ENCODE measurements at places on chromosomes 2 and 18.

DNA sequence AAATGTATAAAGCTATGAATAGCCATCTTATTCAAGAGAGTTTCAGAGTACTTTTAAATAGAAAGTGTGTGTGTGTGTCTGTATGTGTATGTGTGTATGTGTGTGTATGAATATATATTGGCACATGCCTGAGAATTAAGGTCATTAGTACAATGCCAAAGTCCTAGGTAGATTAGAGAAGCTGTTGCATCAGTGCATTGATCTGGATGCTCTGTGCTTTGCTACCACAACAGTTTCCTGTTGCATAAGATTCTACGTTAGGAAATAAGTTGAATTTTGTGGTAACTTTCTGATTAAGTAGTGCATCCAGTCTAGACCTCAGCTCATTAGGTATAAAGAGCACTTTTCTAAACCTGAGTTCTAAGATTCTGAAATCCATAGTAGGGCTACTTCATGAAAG is 1102.8 kb upstream of the KLHL29 start:
- no peak for DNase-seq

DNA sequence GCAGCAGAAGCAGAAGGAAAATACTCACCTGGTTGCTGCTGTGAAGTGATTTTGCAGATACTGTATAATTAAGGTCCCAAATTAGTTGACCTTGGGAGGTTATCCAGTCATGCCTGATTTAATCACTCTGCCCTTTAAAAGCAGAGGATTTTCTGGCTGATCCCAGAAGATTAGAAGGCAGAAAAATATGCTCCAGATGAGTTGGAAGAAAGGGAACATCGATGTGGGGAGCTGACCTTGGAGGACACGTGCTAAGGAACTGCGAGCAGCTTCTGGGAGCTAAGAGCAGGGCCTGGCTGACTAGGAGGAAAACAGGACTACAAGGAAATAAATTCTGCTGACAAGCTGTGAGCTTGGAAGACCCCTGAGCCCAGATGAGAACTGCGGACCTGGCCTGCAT is 13.3 kb upstream of the DYM start:
- DNase-seq = no peak

GRCh38 chr2:6881046-6881445 is 3.5 kb downstream of the RSAD2 start:
- DNase-seq = no peak

- no peak for DNase-seq
These were observed 687.6 kb upstream of the HS6ST1 start for GRCh38 chr2:129006135-129006886.

DNA sequence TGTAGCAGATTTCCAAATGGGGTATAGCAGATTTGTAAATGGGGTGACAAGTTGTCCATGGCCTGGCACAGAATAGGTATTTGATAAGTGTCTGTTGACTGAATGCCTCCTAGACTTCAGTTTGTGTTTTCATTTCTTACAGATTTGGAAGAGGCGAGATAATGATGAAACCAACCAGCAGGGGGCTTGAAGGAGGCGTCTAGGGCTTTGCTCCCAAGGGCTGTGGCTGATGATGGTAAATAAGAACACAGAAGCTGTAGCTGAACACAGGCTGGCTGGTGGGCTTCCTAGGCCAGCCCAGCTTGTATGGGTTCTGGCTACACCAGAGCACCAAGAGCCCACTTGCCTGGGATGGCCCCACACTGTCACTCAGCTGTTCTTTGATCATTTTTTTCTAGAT is 19.4 kb downstream of the SFTPB start:
- no peak for DNase-seq

DNA sequence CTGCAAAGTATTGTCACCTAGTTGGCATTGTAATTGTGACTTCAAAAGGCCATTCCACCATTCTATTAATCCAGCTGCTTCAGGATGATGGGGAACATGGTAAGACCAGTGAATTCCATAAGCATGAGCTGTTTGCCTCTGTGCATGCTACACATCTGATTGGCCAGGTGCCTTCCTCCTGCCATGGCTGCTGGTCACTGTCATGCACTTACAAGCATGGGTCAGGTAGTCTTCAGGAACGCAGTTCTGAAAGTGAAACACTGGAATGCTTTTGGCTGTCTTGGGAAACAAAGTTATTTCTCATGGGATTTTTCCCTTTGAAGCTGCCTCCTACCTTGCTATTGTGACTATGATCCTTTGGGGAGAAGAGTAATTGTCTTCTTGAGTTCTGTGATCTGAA is 267.6 kb downstream of the GBX2 start:
- no peak for DNase-seq

GRCh38 chr2:160507046-160507407 is 13.4 kb upstream of the RBMS1 start:
- DNase-seq = no peak

DNA sequence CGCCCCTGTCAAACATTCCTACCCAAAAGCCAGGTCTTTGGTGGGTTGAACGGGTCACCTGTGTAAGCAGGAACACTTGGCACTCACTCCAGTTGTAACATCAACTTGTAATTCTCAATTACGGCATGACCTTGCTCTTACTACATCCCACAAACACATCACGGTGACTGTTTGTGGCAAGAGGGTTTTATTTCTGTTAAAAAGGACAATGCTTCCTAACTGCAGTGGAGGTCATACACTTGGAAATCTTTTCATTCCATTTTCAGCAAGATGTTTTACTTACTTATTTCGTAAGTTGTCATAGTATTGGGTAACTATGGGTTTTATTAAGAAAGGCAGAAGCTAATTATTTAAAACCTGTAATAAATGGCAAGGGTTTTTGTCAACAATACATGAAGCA is 126.1 kb downstream of the ZNF516 start:
- DNase-seq = no peak

- no peak for DNase-seq
These were observed 75.7 kb downstream of the CHST9 start for GRCh38 chr18:27109451-27109850.

DNA sequence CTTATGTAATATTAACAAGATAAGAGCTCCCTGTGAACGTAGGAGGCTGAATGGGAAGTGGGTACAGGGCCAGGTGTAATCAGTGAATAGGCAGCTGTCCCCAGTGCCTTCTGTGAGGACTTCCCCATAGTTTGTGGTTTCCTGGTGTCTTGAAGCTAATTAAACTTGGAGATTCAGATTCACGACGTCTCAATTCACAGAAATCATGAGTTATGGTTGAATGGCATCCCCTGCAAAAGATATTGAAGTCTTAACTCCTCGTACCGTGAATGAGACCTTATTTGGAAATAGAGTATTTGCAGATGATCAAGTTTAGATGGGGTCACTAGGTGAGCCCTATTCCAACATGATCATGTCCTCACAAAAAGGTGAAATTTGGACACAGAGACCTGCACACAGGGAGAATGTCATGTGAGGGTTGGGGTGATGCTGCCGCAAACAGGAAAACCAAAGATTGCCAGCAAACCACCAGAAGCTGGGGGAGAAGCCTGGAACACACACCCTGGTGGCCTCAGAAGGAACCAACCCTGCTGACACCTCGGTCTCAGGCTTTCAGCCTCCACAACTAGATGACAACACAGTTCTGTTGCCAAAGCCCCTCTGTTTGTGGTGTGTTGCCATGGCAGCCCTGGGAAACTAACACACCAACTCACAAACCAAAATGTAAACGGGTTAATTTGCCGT is 13.2 kb downstream of the ARL4C start:
- no peak for DNase-seq

GRCh38 chr18:13463526-13464210 is 245.1 kb downstream of the LDLRAD4 start:
- no peak for DNase-seq

DNA sequence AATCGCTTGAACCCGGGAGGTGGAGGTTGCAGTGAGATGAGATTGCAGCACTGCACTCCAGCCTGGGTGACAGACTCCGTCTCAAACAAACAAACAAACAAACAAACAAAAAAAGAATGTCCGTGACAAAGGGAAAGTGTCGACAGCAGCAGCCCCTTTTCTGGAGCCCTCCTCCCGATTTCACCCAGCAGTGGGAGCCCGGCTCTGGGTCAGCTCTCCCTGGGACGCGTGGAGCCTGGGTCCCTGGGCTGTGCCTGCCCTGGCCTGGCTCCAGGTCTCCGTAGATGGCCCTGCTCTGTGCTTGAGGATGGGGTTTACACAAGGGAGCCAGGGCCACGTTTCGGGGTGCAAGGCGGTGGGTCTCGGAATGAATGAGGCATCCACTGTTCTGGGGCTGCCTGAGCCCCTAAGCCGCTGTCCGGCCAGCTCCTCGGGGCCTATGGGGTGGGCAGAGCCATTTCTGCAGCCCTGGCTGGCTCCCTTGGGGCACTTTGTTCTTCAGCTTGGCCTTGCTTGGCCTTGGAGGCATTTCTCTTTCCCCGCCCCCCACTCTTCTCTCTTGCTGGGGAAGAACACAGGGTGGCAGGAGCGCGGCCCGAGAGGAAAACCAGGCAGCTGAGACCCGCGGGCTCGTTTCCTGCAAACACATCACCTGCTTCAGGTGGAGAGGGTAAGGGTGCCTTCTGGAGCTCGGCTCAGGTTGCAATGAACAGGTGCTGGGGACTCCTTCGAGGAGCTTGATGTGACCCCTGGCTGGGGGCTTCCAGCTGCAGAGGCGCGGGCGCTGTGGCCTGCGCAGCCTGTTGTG is 29.1 kb downstream of the RTP5 start:
- no peak for DNase-seq

DNA sequence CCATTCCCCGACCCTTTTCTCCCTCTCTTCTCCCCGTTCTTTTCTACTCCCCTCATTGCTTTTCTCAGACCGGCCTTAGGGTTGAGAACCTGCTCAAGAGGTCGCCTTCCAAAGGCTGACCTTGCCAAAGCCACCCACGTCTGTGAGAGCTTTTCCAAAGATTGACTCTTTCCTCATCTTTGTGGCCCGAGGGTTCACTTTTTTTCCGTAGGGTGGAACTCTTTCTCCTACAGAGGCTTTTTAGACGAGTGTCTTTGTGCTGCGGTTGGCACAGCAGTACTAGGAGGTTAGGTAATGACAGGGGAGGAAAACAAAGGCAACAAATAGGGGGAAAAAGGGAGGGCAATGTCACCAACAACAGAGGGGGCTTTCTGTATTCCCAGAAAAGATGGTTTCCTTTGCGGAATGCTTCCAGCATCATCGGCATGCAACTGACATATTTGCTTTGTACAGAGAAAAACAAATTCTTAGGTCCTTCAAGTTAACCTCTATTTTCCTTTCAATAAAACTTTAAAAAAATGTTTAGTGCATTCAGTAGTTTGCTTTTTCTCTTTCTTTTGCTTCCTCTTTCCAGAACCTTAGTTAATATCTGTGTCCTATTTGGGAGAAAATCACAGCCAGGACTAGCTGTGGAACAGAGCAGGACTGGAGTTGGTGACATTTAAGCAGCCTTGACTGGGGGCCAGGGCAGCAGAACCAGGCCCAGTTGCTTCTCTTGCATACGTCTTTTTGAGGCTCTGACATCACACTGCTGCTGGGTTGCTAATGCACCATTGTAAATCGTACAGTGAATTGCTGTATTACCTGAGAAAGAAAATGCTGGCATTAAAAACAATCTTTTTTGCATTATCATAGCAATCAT is 188.1 kb upstream of the FANCL start:
- no peak for DNase-seq

DNA sequence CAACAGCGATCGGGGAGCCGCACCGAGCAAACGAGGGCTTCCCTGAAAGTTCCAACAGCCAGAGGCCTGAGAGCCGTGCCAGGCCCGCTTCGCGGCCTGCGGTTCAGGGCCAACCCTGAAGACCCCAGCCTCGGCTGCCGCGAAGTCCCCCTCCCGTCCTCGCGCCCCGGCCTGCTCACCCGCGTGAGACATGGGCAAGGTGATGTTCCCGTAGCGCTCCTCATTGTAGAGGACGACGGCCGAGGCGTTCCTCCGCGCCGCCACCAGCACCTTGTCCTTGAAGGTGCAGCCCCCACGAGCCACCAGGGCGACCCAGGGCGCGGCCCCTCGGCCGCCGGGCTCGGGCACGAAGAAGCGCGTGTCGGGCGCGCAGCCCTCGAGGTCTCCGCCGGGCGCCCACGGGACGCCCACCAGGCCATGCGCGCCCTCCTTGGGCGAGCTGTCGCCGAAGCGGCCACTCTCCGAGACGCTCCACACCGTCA is 510 bp downstream of the RNF149 start:
- no peak for DNase-seq

DNA sequence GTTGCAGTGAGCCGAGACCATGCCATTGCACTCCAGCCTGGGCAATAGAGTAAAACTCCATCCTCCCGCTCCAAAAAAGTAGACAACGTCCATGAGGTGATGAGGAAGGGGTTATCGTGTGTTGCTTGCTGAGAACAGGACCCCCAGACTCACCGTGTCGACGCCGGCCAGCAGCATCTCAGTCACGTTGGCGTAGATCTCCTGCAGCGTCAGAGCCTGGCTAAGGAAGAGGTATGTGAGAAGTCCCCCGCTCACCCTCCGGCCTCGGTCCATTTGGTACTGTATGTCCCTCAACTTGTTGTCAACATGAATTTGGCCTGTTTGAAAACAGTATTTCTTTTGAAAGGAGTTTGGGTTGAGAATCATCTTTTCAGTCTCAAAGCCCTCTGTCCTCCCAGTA is 20.9 kb downstream of the CYP27C1 start:
- DNase-seq = no peak

DNA sequence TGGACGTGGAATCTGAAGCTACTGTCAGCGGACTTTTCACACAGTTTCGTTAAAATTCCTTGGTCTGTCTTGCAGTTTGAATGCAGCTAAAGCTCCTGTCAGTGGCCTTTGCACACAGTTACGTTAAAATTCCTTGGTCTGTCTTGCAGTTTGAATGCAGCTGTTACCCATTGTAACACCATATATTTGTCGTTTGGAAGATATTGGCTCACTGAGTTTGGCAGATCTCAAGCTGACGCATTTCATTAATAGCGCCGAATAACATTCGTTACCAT is 1.0 kb downstream of the LIMS1 start:
- no peak for DNase-seq

- DNase-seq = no peak
These were observed 235.3 kb upstream of the TANK start for GRCh38 chr2:160924936-160925353.

- DNase-seq = no peak
These were observed 31.4 kb upstream of the CD28 start for GRCh38 chr2:203675086-203675485.

DNA sequence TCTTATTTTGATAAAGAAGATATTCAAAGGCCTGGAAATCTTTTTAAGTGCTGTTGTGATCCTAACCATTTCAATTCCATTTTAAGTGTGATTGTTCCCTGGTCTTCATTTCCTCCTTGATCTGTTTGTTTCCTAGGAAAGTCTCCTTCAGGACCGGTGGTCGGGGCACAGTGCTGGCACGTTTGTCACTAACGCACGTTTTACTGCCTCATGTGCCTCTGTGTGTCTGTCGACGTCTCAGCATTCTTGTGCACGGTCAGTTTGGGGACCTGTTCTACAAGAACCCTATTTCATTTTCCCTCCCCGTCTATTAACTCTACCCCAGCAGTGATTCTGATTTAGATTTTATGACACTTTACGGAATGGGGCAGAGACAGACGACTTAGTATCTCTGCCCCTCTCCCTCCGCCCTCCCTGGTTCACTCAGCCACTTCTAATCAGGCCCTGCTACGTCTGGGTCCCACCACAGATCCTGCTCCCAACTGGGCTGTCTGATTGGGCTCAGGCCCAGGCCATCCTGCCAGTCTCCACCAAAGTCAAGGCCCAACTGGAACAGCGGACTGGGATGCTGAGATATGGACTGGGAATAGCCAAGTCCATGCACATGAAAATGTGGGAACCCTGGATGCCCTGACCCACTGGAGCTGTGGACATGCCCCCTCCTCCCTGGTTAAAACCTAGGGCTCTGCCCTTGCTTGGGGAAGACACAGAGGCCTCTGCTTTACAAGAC is 95.6 kb downstream of the TWIST2 start:
- no peak for DNase-seq

- DNase-seq = no peak
These were observed 23.1 kb downstream of the TPO start for GRCh38 chr2:1436369-1436768.

- DNase-seq = no peak
These were observed 144.1 kb upstream of the RBBP8 start for GRCh38 chr18:22789052-22789451.
